ENCODE measurements at places on chromosomes 2 and 18.

DNA sequence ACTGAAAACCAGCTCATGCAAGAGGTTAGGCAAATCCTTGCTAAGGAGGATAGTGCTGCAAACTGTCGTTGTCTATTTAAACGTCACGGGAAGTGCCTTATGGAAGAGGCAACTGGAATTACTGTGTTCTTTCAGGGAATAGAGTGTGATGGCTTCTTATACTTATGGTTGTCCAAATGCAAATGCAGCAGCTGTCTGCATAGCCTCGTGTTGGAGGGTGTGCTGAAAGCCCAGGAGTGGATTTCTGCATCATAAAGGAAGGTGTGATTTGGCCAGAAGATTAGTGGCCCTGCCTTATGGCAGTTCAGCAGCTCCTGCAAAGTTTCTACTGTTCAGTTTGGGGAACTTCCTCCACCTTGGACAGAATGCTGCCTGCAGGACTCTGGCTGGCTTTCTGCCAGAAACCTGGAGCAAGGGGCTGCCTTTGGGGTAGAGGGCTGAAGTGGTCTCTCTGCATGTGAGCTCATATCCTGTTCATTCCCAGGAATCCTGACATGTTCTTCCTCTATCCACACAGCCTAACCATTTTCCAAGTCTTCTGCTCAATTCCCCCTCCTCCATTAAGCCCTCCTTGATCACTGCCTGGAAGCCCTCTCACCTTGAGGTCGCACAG lies 321.2 kb upstream of the CXCR4 start:
- no peak for DNase-seq

GRCh38 chr2:166410828-166411472 lies 35.2 kb upstream of the SCN9A start:
- no peak for DNase-seq

GRCh38 chr2:39409697-39410389 lies 27.2 kb downstream of the MAP4K3 start:
- no peak for DNase-seq

GRCh38 chr18:79900610-79901570 lies 50.6 kb downstream of the SLC66A2 start:
- DNase-seq: no peak

- DNase-seq: no peak
Observed at GRCh38 chr18:44736664-44737380, 56.1 kb downstream of the SETBP1 start.

GRCh38 chr18:65661391-65661790 lies 89.4 kb upstream of the CDH7 start:
- DNase-seq: no peak

DNA sequence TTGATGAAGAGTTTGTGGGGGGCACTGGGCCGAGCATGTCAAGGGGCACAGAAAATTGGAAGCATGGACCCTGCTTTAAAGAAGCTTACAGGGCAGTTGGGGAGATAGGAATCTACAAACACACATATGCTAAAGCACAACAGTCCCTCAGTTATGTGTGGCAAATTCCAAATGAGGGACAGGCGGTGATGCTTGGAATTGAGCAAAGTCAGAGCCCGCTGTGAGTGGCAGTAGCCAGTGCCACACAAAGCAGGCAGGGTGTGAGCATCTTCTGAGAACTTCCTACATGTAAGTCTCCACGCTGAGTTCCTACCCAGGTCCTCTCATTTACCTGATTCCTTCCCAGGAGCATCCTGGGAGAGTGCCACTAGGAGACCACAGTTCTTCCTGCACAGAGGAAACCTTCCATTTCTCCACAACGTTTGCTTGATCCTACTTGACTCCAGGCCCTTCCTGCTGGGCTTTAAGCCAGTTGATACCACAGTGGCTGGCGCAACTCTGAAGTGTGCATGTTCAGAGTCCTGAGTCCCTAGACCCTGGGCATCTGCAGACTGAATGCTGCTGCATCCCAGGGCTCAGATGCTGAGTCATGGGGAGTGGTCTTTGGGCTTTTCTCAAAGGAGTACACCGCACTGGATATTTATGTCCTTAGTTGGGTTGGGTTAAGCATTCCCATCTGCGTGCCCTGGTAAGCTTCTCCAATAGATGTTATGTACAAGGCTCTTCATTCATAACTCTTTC lies 287.3 kb upstream of the REV1 start:
- DNase-seq: no peak

- DNase-seq: no peak
Observed at GRCh38 chr2:144133936-144134665, 385.8 kb downstream of the ZEB2 start.

GRCh38 chr2:172791953-172792352 lies 56.3 kb downstream of the RAPGEF4 start:
- no peak for DNase-seq

- no peak for DNase-seq
Observed at GRCh38 chr2:235896061-235896460, 272.1 kb downstream of the GBX2 start.

- no peak for DNase-seq
Observed at GRCh38 chr2:216109962-216110614, 940 bp downstream of the XRCC5 start.

GRCh38 chr2:218882461-218882816 lies 1.8 kb downstream of the WNT10A start:
- DNase-seq: no peak

DNA sequence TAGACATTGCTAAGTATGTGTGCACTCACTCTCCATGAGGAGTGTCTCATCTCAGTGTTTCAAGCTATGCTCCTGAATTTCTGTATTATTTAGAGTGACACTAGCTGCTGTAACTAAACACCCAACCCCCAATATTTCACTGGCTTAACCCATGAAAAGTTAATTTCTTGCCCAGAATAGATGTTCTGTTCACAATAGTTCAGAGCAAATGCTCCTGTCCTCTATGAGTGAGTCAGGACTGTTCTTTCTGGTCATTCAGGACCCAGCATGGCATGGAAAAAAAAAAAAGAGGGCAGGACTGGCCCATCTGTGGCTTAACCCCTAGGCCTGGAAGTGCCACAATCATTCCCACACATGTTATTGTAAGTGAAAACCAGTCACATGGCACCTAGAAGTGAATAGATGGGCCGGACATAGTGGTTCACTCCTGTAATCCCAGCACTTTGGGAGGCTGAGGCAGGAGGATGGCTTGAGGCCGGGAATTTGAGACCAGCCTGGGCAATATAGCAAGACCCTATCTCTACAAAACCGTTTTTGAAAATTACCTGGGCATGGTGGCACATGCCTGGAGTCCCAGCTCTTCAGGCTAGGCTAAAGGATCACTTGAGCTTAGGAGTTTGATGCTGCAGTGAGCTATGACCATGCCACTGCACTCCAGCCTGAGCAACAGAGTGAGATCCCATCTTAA lies 663.6 kb downstream of the IRS1 start:
- no peak for DNase-seq

DNA sequence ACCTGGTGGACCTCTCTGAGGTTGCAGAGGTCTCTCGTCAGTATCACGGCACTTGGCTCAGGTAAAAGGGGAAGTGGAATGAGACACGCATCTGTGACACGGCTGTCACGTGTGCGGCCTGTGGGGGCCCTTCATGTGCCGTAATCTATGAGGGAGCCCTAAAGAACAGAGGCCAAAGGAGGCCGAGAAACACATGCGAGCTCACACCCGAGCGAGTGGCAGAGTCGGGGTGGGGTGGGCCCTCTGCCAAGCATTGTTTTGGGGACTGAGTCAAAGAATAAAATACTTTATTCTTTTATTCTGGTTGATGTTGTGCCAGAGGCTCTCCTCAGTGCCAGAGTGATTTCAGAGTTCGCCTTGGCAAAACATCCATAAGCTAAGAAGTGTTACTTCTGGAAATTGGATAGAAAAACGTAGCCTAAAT lies 43.3 kb downstream of the PLB1 start:
- DNase-seq: no peak

DNA sequence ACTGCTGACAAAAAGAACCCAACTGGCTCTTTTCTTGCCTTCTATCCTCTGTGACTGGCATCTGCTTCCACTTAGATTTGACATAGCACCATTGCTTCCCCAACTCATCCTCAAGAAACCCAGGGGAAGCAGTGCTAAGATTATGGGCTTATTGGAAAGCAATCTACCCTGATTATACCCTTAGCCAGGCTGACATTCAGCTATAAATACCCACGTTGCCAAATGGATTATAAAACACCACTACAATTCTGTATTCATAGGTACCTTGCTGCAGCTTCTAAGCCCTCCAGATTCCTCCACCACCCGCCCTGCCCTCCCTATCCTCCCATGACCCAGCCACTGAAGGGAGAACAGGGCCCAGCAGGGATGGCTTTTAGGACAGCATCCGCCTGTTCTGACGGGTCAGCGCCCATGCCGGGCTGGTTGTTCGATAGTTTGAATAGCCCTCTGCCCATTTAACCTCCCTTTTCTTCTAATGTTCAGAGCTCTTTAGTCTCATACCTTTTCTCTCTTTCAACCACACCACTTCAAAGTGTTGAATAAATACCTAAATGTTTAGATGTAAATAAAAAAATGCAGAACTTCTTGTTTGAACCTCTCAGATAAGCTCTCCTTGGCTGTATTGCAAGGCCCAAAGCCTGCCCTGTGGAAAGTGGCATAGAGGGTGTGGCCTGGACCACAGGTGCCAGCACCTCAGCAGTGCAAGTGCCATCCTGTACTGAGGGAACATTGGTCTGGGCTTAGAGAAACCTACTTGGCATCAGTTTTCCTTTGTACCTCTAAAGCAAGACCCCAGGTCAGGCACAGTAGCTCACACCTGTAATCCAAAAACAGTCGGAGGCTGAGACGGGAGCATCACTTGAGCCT lies 86.6 kb upstream of the RGPD5 start:
- DNase-seq: no peak

GRCh38 chr2:181573140-181573736 lies 83.7 kb downstream of the CERKL start:
- DNase-seq: no peak

DNA sequence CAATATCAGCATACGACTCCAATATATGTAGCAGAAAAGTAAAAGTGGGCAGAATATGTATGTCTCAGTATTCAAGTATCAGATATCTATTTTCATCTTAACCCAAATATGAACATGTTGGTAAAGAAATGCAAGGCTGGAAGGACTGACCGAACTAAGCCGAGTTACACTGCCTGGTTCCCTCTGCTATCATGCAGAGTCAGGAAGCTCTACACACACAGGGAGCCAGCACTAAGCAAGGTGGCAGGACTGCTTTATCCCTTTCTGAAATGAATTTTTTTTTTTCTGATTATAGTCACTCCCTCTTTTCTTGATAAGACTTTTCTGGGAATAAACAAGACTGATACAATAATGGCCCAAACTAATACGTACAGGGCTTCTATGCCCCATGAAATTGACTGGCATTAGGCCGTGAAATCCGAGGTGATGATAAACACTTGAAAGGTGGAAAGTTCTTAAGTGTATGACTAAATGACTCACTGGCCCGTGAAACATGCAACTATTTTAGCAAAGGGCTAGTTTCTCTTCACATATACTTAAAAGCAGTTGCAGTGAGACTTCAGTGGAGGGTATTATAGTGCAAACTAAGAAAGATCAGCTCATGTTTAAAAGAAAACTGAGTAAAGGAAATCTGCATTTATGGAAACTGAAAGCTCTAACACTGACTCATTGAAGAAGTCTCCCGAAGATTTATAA lies 14.9 kb downstream of the DPP4 start:
- no peak for DNase-seq

DNA sequence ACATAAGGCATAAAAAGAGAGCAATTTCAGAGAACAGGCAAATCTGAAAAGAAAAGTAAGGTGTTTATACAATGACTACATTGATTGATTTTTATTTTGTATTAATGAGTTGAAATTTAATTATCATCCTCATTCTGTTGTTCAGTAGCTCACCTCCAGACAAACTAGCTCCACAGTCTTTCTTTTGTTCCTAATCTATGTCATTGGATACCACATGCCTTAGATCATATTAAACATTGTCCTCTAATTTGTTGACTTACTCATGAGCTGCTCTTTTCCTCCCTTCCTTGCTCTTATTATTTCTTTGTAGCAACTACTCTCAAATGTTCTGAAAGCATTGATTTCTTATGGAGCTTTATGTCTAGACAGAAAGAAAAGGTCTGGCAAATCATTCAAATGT lies 185.5 kb upstream of the ZSWIM2 start:
- DNase-seq: no peak

- no peak for DNase-seq
Observed at GRCh38 chr18:61957801-61958516, 65.2 kb upstream of the RNF152 start.

GRCh38 chr2:239055756-239056493 lies 208.0 kb downstream of the TWIST2 start:
- no peak for DNase-seq

GRCh38 chr18:35128675-35129074 lies 87.5 kb downstream of the MAPRE2 start:
- no peak for DNase-seq

- DNase-seq: no peak
Observed at GRCh38 chr18:33755931-33756560, 178.0 kb downstream of the ASXL3 start.

DNA sequence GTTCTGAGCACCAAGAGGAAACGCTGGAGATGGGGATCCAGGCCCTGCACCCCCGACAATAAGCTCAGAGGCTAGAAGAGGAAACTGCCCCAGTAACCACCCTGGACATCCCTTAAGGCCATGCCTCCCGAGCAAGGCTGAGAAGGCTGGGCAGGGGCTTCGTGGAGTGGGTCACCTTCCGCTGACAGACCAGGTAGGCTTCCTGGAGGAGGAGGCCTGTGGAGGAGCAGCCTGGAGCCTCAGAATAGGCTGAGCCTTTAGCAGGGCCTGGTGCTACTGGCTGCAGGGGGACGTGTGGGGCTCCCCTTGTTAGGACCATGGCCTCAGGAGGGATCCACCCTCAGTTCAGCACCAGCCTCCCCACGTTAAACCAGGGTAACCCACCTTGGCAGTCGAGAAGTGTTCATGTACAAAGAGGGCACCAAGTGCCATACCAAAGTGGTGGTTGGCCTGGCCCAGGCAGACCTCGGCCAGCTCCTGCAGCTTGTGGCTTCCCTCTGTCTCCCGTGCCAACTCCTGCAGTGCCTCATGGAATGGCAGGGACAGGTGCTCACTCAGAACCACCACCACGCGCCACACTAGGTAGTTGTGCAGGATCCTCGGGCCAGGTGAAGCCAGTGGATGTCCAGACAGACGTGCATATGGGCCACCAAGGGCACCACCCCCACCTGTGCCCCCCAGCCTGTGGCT lies 28.5 kb upstream of the ALPP start:
- no peak for DNase-seq

- no peak for DNase-seq
Observed at GRCh38 chr2:8222979-8223694, 458.7 kb upstream of the ID2 start.

- DNase-seq: no peak
Observed at GRCh38 chr2:176873403-176873802, 339.2 kb upstream of the HNRNPA3 start.
